SJSA1 (cell line): ENCODE measurements at places on chromosomes 5 and 9. TPM values are rescaled to one million over a fixed set of nuclear protein-coding genes. Genes with fewer than 3 reads are reported as not detected.

DNA sequence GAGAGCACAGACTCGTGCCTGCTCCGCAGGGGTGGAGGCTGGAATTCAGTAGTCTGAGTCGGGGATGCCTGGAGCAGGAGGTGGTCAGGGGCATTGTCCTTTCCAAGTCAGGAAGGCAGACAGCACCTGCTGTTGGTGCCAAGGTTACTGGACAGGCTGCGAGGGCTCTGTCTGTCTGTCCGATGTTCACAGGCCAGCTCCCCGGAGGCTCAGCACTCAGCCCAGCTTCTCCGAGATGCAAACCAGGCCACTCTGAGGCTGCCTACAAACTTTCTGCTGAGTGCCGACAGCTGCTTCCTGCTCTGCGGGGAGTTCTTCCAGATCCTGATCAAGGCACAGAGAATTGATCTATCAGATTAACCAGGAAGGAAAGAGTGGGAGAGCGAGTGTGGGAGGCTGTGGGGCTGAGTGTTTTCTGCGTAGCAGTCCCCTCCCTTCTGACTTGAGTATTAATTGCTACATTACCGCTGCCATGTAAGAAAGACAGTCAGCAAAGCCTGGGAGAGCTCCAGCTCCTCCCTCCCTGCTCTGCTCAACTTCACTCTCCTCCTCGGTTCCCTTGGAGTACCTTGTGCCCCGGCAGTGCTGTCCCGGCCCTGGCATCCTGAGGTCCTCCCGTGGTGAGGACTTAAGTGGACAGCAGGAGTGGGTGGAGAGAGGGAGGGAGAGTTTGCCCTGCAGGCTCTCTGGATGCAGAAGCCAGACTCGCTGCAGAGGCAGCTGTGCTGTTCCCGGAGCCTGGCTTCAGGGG is 36.0 kb downstream of the KCNMB1 start:
- H3K36me3 ChIP-seq = no peaks in the 10 kb centered on the region
- no peaks in the 10 kb centered on the region for H3K4me1 ChIP-seq
- H3K27me3 ChIP-seq = peaks cover 13% of the 10 kb centered on the region

- peak overlapping the region; percentile 67 for H3K4me3 ChIP-seq
- no peaks in the 10 kb centered on the region for H3K27me3 ChIP-seq
- peak; percentile 8 for DNase-seq
- H3K36me3 ChIP-seq = peaks cover 3% of the 10 kb centered on the region; the same call in 1 of the 2 replicates
- peaks cover 51% of the 10 kb centered on the region for H3K4me1 ChIP-seq
- peak overlapping the region; percentile 81 for H3K27ac ChIP-seq
Measured at GRCh38 chr9:91420501-91421127, 3.0 kb downstream of the NFIL3 start.

GRCh38 chr5:53359916-53360517 is 120.4 kb upstream of the FST start:
- H3K36me3 ChIP-seq = no peaks in the 10 kb centered on the region
- H3K4me3 ChIP-seq = no peak overlapping the region
- no peak for DNase-seq
- H3K4me1 ChIP-seq = peaks cover 64% of the 10 kb centered on the region
- peak overlapping the region; percentile 91 for H3K27ac ChIP-seq

The LEAP2 gene
- 0.37 and 5.5 TPM in 2 replicates for total RNA-seq

- no peak overlapping the region for H3K27ac ChIP-seq
- DNase-seq = no peak
- H3K36me3 ChIP-seq = no peaks in the 10 kb centered on the region
- H3K27me3 ChIP-seq = no peaks in the 10 kb centered on the region
Measured at GRCh38 chr5:120228262-120229031, 235.7 kb upstream of the PRR16 start.

GRCh38 chr9:35609001-35609819 is 4.1 kb downstream of the TESK1 start:
- no peak overlapping the region for H3K27ac ChIP-seq
- no peaks in the 10 kb centered on the region for H3K27me3 ChIP-seq
- no peak for DNase-seq
- H3K36me3 ChIP-seq = no peaks in the 10 kb centered on the region

The LIFR gene
- total RNA-seq = 36.2 and 46.0 TPM in 2 replicates

DNA sequence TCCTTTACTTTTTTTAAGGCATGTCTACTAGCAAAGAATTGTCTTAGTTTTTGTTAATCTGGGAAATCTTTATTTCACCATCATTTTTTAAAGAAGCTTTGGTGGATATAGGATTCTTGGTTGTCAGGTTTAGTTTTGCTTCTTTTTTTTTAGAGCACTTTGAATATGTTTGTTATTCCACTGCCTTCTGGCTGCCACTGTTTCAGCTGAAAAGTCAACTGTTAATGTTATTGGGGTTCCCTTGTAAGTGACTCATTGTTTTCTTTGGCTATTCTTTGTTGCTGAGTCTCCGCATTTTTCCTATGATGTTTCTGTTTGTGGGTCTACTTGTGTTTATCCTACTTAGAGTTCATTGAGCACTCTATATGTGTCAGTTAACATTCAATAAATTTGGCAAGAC is 44.4 kb downstream of the PHAX start:
- H3K27ac ChIP-seq = no peak overlapping the region
- DNase-seq = no peak
- no peaks in the 10 kb centered on the region; the same call in 1 of the 2 replicates for H3K27me3 ChIP-seq

DNA sequence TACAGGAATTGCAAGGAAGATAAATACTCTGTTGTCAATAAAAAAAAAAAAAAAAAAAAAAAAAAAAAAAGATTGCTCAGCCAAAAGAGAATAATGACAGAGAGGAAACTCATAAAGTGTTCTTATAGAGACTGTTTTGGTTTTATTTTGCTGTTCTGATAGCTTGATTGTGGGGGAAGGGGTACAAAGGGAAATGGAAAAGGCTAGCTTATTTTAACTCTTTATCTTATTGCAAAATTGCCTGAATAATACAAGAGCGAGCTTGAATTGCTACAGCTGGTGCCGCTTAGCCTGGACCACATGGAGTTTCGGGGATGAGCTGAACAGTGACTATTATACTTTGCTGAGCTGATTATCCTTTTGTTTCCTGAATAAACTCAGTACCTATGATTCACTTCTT is 31.0 kb upstream of the SHISAL2B start:
- 0 out of 2 replicates have a peak, but pooled peaks cover 4% of the 10 kb centered on the region for H3K4me1 ChIP-seq
- H3K27me3 ChIP-seq = no peaks in the 10 kb centered on the region
- no peaks in the 10 kb centered on the region for H3K36me3 ChIP-seq
- no peak overlapping the region for H3K4me3 ChIP-seq

GRCh38 chr5:56580864-56581263 is 234.5 kb upstream of the MAP3K1 start:
- H3K27ac ChIP-seq = no peak overlapping the region
- no peaks in the 10 kb centered on the region for H3K36me3 ChIP-seq
- H3K27me3 ChIP-seq = no peaks in the 10 kb centered on the region
- DNase-seq = no peak

GRCh38 chr9:109113254-109113653 is 6.5 kb downstream of the TMEM245 start:
- H3K27me3 ChIP-seq = no peaks in the 10 kb centered on the region
- no peak overlapping the region for H3K27ac ChIP-seq
- peaks cover 44% of the 10 kb centered on the region for H3K4me1 ChIP-seq

The PIP5K1B gene
- not detected in 2 replicates for total RNA-seq

DNA sequence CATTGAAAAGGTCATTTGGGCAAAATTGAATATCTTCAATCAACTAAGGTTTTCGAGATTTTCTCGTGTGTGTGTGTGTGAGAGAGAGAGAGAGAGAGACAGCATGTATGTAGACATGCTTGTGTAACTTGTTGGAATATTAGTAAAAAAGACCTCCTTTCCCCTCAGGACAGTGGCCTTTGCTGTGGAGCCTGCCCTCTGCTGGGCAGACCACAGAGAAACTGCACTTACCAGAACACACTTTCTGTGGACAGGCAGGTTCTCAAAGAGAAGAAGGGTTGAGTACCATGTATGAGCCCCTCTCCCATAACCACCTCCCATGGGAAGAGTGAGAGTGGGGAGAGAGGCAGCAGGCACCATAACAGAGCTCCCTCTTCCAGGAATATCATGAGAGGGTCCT is 45.6 kb downstream of the CFAP90 start:
- H3K27me3 ChIP-seq = no peaks in the 10 kb centered on the region
- H3K4me1 ChIP-seq = no peaks in the 10 kb centered on the region
- DNase-seq = no peak

DNA sequence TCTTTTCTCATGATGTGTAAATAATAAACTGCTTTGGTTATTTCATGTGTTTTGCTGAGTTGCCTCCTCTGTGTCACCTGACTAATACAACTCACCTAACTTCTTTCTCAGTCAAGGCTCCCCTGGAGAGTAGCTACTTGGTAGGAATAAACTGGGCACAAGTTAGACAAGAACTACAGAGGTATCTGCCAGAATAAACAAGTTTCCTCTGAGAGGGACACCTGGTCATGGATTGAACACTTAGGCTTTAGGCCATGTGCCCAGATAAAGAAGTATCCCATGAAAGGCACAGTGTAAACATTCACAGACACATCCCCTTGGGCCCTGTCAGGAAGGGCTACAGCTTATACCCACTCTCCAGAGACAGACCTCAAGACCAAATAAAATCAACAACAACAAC is 532.5 kb downstream of the KIF4B start:
- no peaks in the 10 kb centered on the region for H3K27me3 ChIP-seq
- no peak overlapping the region for H3K27ac ChIP-seq
- no peaks in the 10 kb centered on the region for H3K36me3 ChIP-seq
- no peaks in the 10 kb centered on the region for H3K4me1 ChIP-seq
- no peak for DNase-seq
- no peak overlapping the region for H3K4me3 ChIP-seq

- H3K27me3 ChIP-seq = no peaks in the 10 kb centered on the region
- DNase-seq = no peak
- H3K4me1 ChIP-seq = no peaks in the 10 kb centered on the region
- no peak overlapping the region for H3K27ac ChIP-seq
Measured at GRCh38 chr9:27347889-27348288, 50.9 kb upstream of the EQTN start.

The CDC26 gene
- 33.2 and 48.3 TPM in 2 replicates for total RNA-seq

DNA sequence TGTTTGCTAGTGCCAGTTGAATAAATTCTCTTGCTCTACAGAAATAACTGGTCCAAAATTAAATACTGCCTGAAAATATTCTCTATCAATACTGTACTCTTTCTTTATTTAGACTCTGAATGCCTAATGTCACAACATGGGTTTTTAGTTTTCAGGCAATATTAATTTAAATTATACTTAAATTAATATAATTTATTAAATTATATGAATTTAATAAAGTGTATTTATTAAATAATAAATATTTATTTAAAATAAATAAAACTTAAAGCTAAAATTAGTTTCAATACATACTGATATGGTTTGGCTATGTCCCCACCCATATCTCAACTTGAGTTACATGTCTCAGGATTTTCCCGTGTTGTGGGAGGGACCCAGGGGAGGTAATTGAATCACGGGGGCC is 146.0 kb downstream of the PRR16 start:
- no peak for DNase-seq
- peaks cover 4% of the 10 kb centered on the region; the same call in 1 of the 2 replicates for H3K36me3 ChIP-seq
- no peaks in the 10 kb centered on the region for H3K27me3 ChIP-seq
- H3K4me3 ChIP-seq = no peak overlapping the region
- H3K4me1 ChIP-seq = peaks cover 68% of the 10 kb centered on the region

DNA sequence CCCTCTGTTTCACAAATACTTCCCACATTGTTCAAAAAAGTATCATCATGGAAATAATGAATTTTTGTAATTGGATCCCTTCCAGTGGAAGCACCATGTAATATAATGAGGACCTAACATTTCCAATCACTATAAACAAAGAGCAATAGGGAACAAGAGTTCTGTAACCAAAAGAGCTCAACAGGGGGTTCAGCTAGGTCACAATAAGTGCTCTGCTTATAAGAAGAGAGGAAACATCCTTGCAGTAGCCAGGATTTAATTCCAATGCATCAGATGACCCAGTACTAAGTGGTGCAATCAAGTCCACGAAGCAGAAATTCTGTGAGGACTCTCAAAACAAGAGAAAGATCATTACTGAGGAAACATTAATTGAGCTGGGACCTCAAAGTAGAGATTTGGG is 5.9 kb downstream of the SERINC5 start:
- no peak overlapping the region for H3K4me3 ChIP-seq
- no peaks in the 10 kb centered on the region for H3K27me3 ChIP-seq
- H3K36me3 ChIP-seq = no peaks in the 10 kb centered on the region
- no peak for DNase-seq
- peaks cover 29% of the 10 kb centered on the region for H3K4me1 ChIP-seq

GRCh38 chr5:44099643-44100042 is 289.6 kb downstream of the FGF10 start:
- H3K4me1 ChIP-seq = no peaks in the 10 kb centered on the region
- H3K27me3 ChIP-seq = no peaks in the 10 kb centered on the region
- H3K4me3 ChIP-seq = no peak overlapping the region
- no peak overlapping the region for H3K27ac ChIP-seq

DNA sequence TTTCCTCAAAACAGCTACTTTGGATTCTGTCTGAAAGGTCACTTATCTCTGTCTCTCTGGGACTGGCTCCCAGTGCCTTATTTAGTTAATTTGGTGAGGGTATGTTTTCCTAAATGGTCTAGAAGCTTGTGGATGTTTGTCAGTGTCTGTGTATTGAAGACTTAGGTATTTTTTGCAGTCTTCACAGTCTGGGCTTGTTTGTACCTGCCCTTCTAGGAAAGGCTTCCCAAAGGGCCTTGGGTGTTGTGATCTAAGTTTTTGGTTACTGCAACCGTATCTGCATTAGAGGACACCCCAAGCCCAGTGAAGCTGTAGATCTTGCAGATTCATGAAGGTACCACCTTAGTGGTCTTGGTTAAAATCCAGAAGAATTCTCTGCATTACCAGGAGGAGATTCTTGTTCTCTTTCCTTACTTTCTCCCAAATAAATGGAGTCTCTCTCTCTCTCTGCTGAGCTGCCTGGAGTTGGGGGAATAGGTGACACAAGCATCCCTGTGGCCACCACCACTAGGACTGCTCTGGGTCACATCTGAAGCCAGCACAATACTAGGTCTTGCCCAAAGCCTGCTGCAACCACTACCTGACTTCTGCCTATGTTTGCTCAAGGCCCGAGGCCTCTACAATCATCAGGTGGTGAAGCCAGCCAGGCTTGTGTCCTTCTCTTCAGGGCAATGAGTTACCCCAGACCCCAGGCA is 17.8 kb upstream of the CCNB1 start:
- no peak overlapping the region for H3K4me3 ChIP-seq
- DNase-seq = no peak
- H3K27me3 ChIP-seq = no peaks in the 10 kb centered on the region
- H3K36me3 ChIP-seq = no peaks in the 10 kb centered on the region

The ENC1 gene
- 31.3 and 34.0 TPM in 2 replicates for total RNA-seq

The LHX6 gene
- 4.6 and 6.4 TPM in 2 replicates for total RNA-seq

DNA sequence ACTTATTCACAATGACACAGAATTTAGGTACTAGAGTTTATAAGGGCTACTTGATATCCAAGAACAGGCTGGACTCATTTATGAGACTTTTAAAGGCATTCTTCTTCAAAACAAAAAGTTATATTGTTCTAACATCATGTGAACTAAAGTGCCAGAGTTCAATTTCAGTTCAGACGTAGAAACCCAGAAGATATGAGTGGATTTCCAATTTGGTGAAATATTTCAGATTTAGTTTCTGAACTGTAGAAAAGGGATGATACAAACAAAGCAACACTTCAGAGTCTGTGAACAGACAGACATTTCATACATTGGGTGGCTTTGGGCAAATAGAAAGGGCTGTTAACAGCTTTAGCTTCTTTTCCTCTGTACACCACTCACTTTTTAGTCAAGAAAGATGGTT is 384.0 kb downstream of the NR2F1-AS1 start:
- DNase-seq = no peak
- no peak overlapping the region for H3K27ac ChIP-seq
- peaks cover 26% of the 10 kb centered on the region for H3K4me1 ChIP-seq

- no peak overlapping the region for H3K27ac ChIP-seq
- H3K36me3 ChIP-seq = peaks cover 65% of the 10 kb centered on the region
- no peaks in the 10 kb centered on the region for H3K27me3 ChIP-seq
- H3K4me1 ChIP-seq = peaks cover 61% of the 10 kb centered on the region
- H3K4me3 ChIP-seq = peak overlapping the region; percentile 96
Measured at GRCh38 chr5:54519509-54519876, 1.9 kb downstream of the SNX18 start.
